ENCODE measurements at places on chromosomes 11 and 22.

DNA sequence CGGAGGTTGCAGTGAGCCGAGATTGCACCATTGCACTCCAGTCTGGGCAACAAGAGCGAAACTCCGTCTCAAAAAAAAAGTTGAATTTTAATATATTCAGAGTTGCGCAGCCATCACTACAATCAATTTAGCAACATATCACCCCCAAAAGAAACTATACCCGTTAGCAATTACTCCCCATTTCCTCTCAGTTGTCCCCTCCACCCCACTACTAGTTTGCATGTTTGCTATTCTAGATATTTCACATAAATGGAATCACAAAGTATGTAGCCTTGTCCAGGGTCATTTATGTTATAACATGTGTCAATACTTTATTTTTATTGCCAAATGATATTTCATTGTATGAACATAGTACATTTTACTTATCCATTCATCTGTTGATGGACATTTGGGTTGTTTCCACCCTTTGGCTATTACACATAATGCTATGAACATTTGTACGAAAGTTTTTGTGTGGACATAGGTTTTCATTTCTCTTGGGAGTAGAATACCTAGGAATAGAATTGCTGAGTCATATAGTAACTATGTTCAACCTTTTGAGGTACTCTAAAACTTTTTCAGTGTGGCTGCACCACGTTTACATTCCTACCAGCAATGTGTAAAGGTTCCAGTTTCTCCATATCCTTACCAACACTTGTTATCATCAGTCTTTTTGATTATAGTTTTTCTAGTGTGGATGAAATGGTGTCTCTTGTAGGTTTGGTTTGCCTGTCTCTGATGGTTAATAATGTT is 2.2 kb downstream of the ZNF143 start:
- DNase-seq = no peak

GRCh38 chr11:57801183-57801485 is 39.5 kb downstream of the CTNND1 start:
- no peak for DNase-seq

DNA sequence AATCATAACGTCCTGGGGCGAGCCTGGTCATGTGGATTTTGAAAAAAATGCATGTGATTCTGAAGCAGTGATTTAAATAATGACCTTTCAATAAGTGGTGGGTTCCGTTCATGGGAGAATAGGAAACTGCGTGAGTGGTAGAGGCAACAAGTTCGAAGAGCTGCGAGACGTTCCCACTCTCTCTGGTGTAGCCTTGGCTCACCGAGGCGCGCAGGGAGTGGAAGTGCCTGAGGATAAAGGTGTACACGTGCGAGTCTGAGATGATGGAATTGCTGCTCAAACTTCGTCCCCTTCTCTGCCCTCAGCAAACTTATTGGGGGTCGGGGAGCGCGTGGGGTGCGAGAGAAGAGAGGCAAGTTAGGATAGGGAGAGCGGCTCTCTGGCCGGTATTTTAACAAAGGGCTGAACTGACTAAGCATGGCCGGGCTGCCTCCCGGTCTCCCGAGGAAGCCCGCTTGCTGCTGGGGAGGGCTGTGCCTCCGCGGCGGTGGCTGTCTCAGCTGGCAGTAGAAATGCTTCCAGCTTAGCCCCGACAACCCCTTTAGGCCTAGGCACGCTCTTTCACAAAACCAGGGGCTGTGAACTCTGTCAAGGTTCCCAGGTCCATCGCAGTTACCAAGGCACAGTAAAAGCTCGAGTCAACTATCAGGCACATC is 875 bp upstream of the STT3A start:
- DNase-seq = peak; percentile 30

DNA sequence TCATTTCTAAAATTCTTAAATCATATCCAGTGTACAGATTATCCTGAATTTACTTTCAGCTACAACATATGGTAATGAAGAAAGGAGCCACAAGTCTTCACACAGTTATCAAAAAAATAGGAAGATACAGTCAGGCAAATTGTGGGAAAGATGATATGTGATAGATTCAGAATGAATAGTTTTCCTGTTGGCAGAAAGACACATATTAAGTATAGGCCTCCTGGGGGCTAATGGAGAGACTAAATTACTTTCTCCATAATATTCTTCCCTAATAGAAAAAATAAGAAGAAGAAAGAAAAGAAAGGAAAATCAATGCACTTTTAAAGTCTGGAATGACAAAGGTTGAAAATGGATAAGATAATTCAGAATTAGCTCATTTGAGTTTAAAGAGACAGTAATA is 2073.5 kb downstream of the LRRC4C start:
- DNase-seq = no peak

DNA sequence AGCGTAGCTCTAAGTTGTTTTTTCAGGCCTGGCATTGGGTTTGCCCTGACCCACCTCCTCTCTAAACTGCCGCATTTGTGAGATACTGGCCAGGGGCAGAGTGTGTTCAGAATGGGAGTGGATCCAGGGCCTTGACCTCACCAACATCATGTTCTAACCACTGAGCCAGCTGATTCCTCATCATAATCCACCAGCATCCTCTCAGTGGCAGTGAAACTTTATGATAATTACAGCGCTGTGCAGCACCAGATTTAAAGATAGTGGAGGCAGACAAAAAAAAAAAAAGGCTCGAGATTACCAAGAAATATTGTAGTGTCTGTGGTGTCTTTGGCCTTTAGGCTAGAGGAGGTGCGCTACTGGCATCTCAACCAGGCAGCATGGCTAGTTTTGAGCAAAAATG is 53.0 kb downstream of the KREMEN1 start:
- no peak for DNase-seq

- DNase-seq = no peak
Measured at GRCh38 chr11:29187215-29187614, 829.6 kb downstream of the KCNA4 start.

GRCh38 chr11:78259777-78260487 is 71.2 kb downstream of the USP35 start:
- DNase-seq = no peak

- no peak for DNase-seq
Measured at GRCh38 chr11:96827164-96827563, 437.4 kb downstream of the JRKL start.

DNA sequence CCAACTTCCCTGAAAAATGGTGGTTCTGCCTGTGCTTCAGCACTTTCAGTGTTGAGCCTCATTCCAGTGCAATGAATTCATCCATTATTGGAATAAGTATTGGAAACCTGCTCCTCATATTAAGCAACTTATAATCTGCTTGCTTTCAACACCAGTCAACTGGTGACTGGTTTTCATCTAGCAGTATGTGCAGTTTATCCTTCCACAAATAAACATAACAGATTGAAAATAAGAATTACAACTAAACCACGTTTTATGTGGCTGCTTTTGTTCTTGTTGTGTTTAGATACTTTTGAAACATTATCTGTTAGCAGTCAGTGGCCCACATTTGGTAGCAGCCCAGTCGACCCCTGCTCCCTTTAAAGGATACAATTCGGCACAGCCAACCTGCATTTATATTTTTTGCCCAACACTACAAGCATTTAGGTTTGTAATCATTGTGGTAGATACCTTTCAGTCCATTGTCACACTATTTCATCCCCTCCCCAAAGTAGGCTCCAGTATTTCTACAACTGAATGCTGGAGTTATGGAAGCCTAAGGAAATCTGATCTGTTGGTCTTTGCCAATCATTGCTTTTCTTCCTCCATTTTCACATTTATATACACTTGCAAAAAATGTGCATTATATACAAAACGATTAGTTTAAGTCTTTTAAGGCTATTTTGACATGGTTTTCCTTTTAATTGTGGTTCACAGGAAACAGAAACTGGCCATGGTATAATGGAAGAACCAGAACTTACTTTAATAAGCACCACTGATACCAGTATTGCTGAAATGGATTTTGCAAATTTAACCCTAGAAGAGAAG is 13.1 kb downstream of the TAF1D start:
- no peak for DNase-seq

DNA sequence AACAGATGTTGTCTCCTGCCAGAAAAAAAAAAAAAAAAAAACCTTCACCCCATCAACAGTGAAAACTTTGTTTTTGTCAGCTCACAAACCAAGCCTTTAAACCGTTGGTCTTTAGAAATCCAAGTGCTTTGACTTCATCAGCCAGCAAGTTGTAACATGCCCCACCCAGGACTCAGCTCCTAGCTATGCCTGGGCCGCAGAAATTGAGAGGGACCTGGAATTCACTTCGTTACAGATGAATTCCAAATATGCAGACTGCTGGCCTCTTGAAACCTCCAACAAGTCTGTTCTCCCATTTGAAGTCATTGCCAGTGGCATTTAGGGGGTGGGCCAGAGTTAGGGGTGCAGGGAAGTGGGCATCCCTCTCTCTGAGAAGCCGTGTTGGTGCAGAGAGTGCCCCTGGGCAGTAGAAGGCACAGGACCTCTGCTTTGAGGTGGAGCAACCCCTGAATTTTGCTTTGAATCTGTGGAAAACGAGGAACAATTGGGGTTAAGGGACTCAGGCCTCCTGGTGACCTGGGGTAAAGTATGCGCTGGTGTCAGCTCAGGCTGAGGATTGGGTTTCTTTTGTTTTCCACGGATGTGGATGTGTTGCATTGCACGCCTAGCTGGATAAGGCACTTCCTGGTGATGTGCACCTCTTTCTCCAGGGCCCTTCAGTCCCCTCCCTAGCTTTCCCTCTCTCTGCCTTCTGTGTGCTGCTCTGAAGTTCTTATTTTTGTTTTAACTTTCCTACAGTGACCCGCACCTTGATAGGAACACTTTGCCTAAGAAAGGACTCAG is 109.5 kb downstream of the DBX1 start:
- DNase-seq = no peak

DNA sequence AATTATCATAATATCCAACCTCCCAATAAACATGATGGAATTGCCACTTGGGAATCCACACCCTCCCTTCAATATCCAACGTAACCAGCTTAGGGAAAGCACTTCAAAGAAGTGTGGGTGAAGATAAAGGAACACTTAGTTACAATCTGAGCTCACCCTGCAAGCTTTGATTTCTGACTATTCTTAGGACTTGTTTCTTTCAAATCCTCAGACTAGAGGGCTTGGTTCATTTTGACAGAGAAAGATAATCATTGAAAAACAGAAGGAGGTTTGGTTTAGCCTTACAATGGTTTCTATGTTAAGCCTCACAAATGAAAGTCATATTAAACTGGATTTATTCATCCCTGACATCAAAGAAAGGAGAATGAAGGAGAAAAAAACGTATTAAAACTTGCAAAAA is 57.9 kb upstream of the SYT13 start:
- no peak for DNase-seq

- DNase-seq = no peak
Measured at GRCh38 chr11:70141486-70142220, 61.4 kb upstream of the FADD start.

DNA sequence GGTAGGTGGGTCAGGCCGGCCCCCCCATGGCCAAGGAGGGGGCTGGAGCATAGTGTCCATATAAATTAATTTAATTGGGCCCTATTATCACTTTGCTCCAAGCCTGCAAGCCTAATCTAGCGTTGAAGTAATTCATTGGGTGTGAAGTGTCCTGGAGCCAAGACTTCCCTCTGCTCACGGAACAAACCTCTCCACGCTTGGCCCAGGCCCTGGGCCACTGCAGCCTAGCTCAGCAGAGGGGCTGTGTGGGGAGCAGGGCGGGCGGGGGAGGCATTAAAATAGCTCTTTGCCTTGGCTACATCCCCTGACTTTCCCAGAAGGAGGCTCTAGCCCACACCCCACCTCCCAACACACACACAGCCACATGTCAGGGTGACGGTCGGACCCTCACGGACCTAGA is 73.5 kb downstream of the THAP12 start:
- DNase-seq = no peak

GRCh38 chr11:30788849-30789248 is 202.7 kb upstream of the MPPED2 start:
- DNase-seq = no peak

DNA sequence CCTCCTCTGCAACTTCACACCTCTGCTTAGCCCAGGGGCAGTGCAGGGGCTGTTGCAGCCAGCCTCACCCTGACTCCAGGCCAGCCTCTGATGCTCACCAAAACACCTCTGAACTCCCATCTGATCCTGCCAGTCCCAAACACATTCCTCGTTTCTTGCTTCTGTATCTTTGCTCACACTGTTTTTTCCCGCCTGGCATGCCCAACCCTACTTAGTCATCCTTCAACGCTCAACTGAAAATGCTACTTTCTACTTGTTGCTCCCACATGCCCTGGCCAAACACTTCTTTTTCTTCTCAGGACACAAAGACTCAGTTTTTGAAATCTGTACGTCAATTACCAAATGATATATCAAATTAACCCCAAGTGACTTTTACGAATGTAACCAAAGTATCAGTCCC is 140.8 kb upstream of the ZBED5 start:
- DNase-seq = no peak

- no peak for DNase-seq
Measured at GRCh38 chr11:14902650-14903350, 10.8 kb upstream of the CYP2R1 start.

DNA sequence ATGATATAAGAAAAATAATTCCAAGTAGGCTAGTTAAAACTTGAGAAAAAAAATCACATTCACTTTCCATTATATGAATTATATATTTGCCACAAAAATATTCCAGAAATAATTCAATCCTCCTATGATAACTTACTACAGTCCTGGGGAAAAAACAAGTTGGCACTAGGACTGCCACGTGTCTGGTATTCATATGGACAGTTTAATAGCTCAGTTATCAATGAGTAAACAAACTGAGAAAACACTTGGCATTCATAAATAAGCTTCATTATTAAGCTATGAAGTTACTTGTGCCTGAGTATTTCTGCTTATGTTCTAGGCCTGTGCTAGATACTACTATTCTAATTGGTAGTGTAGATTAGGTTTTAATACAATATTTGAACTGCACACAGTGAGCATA is 22.5 kb upstream of the MAML2 start:
- DNase-seq = no peak

DNA sequence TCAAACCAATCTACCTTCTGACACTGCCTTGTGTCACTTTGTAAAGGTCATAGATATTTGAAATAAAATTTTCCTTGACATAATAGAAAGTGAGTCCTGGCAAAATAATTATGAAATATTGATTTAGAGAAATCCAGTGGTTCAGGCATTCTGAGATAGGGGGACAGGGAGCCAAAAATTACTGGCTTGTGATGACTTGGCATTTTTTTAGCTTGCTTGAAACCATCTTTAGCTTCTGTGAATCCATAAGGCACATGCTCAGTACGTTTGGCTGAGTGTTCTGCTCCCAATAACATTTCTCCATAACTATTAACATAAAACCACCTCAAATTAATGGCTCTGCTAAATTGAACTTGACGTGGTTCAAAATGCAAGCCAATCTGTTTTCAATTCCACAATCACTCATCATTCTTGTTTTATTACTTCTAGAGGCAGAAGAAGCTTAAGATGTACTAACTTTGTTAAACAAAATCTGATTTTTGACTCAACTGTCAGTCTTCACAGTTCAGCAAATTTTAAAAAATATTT is 209.0 kb downstream of the LRRC4C start:
- DNase-seq = no peak
